ENCODE measurements at places on chromosomes 13 and 19.

DNA sequence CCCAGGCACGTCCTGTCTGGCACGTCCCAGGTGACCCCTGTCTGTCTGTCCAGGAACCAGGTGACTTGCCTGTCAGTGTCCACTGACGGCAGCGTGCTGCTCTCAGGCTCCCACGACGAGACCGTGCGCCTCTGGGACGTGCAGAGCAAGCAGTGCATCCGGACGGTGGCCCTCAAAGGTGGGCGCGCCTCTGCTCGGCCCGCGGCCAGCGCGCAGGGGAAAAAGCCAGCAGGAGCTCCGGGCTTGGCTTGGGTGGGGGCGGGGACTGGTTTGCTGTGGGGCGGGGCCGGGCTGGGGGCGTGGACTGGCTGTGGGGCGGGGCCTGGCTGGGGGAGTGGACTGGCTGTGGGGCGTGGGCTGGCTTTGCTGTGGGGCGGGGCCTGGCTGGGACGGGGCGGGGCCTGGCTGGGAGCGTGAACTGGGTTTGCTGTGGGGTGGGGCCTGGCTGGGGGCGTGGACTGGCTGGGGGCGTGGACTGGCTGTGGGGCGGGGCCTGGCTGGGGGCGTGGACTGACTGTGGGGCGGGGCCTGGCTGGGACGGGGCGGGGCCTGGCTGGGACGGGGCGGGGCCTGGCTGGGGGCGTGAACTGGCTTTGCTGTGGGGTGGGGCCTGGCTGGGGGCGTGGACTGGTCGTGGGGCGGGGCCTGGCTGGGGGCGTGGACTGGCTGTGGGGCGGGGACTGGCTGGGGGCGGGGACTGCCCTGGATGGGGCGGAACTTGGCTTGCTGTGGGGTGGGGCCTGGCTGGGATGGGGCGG is 7.2 kb downstream of the WDR18 start:
- no peak for DNase-seq

- no peak for DNase-seq
Measured at GRCh38 chr19:41990615-41991014, 3.4 kb downstream of the ATP1A3 start.

DNA sequence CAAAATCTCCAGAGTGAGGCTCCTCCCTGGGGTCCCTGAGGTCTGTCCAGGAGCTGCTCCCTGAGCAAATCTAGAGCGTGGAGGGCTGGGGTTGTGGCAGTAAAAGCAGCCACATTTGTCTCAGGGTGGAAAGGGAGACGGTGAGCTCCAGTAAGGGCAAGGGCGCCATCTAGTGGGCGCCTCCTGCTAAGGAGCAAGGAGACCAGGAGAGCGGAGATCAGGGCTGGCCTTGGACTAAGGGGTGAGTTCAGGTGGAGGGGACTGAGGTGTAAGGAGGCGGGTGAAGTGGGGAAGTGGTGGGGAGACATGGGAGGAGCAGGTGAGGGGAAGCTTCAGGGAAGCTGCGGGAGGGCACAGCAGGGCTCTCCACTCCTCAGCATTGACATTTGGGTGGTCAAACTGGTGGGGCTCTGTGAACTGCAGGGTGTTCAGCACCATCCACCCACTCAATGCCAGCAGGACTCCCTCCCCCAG is 5.3 kb upstream of the CEACAM21 start:
- DNase-seq = peak; percentile 58

GRCh38 chr13:91154558-91155353 is 192.7 kb upstream of the MIR17HG start:
- DNase-seq = no peak

DNA sequence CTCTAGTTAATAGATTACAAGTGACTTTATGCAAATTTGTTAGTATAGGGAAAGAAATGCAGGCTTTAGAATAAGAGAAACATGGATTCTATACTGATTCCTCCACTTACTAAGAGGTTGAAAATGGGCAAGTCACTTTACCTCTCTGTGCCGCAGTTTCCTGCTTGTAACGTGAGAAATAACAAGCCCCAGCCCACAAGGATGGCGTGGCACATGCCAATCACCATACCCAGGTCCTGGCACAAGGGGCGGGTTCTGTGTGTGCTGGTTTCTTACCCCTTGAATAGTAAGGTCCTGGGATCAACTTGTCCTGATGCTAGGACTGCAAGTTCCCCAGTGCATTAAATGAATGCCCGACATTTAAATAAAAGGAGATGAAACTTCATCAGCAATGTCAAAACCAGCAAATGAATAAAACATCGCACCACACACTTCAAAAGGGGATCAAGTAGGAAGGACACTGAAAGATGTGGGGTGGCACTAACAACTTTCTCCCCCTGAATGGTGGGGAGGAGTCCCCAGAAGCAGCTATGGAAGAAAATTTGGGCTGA is 7.9 kb upstream of the SIGLEC9 start:
- DNase-seq = no peak

- no peak for DNase-seq
Measured at GRCh38 chr13:90430127-90430526, 917.4 kb upstream of the MIR17HG start.

- DNase-seq = peak; percentile 90
Measured at GRCh38 chr19:1252221-1252820, 3.9 kb downstream of the MIDN start.

- DNase-seq = no peak
Measured at GRCh38 chr13:93762708-93763426, 536.3 kb downstream of the GPC6 start.

DNA sequence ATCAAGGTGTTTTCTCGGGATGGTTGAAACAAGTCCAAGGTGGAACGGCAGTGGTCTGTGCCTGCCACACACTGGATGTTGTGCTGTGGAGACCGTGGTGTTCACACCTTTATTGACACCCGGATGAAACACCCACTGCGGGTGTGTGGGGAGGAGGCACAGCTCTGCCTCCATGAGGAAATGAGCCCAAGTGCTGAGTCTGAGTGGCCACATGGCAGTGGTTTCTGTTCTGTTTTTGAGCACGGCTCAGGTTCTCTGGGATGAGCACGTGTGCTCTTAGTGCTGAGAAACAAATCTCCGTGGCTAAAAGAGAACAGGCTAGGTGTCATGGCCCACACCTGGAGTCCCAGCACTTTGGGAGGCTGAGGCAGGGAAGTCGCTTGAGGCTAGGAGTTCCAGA is 29.5 kb downstream of the UPF1 start:
- no peak for DNase-seq

DNA sequence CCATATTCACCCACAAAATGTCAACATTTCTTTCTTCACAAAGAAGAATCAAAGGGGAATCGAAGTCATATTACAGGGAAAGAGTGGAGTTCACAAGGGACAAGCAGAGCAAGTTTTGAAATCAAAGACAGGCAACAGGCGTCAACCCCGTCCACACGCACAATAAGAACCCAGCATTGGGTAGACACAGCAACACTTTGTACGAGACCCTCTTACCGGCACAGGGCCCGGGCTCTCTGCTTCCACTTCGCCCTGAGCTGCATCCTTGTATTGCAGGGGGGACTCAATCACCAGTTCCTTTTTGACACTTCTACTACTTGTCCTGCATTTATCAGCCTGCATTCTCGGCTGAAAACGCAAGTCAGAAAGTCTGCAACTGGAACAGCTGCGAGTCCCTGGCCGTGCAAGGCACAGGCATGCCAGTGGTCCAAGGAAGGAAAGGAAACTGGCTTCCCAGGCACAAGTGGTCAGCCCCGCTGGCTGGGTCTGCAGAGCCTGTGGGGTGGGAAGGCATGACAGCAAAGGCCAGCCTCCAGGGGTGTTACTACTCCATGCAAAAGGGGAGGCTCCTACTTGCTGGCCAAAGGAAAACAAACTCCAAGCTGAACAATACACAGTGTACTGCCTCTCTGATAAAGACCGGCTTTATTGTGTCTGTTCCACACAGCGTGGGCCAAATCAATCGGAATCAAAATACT is at the start of gene DOCK9:
DOCK9 (minus strand) TSS at position 497 of the 698 bp plus-strand sequence; CDS start at position 342, 155 bp downstream.
- DNase-seq = peak; percentile 41

GRCh38 chr13:46178143-46178542 is 3.8 kb downstream of the LCP1 start:
- DNase-seq = no peak

GRCh38 chr19:1406774-1407527 is 435 bp upstream of the DAZAP1 start:
- DNase-seq = peak; percentile 96

GRCh38 chr13:106373989-106374572 is 161.4 kb downstream of the EFNB2 start:
- DNase-seq = no peak

DNA sequence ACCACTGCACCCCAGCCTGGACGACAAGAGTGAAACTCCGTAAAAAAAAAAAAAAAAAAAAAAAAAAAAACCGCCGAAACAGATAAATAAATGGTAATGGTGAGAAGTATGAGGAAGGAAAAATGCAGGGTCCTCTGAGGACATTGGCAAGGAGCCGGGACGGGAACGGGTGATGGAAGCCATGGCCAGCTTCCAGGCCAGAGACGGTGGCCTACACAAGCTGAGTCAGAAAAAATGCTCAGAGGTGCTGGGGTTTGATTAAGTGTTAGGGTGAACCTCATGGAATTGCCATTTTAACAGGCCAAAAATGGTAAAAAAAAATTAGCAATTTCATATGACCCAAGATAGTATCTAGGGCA is 866 bp upstream of the ZSWIM4 start:
- DNase-seq = no peak

DNA sequence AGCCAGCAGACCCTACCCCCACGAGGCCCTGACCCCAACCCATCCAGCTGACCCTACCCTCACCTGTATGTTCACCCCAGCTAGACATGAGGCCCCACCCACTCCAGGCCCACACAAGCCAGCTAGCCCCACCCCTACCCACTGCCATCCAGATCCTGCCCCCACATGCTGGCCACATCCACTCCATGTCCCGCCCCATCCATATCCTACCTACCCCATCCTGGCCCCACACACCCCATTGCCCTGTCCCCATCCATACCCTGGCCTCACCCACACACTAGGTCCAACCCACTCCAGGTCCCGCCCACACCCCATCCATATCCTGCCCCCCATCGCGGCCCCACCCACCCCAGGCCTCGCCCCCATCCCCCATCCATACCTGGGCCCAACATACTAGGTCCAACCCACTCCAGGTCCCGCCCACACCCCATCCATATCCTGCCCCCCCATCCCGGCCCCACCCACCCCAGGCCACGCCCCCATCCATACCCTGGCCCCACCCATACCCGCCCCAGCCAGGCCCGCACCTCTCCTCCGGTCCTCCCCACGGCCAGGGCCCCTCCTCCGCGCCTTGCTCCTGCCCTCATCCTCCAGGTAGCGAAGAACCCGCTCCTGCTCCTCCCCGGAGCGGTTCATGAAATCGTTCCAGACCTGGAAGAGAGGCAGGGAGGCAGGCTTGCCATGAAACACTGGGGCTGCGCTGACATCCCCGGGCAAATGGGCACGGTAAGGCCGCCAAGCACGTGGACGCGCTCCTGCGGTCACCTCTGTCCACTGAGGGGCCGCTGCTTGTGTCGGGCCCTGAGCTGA is 7.2 kb downstream of the RNU6-9 start:
- DNase-seq = no peak

GRCh38 chr13:29856426-29856825 is 6.0 kb upstream of the UBL3 start:
- no peak for DNase-seq

DNA sequence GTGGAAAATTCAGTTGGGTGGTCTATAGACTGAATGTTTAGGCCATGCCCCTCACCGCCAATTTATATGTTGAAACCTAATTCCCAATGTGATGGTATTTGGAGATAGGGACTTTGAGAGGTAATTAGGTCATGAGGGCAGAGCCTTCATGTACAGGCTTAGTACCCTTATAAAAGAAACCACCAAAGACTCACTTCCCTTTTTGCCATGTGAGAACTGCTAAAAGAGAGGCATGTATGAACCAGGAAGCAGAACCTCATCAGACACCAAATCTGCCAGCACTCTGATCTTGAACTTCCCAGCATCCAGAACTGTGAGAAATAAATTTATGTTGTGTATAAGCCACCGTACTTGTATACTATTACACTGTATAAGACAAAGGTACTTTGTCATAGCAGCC is 40.6 kb downstream of the UQCRFS1 start:
- DNase-seq = no peak

DNA sequence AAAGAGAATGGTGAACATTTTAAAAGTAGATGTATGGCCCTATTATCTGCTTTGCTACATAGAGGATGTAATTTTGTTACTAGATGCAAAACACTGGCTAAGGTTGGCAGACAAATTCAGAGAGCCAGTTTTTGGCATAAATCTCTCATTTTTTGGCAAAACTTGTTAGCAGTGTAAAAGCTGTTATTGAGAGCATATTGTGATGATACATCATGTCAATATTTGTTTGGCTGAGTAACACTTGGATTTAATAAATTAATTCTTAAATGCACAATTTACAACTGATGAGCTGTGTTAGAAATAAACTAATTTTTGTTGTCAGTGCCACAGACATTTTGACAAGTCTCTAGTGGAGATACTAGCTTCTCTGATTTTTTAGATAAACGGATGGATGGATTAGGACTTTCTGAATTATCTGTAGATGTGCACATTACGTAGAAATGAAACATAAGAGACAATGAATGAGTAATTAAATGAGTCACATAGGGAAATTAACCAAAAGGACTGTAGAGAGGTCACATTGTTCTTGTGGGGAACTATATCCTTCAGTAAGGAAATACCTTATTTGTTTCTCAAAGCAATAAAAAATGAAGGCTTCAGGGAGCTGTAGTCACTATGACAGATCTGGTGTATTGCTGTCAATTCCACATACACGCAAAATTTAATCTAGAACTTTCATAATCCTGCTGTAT is 17.4 kb downstream of the UFM1 start:
- no peak for DNase-seq

DNA sequence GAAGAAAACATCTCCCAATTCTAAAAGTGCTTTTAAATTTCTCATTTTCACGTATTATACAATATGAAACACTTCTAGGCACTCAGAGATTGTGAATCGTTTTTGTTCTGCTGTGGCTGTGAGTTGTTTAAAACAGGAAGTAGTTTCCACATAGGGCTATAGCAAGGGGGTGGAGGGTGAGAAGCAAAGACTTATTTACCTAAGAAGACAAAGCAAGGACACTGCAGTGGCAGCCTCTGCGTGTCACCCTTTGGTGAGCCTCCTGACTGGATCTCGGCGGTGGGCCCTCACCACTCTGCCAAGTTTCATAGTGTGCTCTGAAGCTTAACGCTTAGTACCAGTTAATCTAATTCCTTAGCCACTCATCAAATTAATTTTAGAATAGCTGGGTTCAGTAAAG is 56.8 kb downstream of the TNFSF13B start:
- DNase-seq = no peak

DNA sequence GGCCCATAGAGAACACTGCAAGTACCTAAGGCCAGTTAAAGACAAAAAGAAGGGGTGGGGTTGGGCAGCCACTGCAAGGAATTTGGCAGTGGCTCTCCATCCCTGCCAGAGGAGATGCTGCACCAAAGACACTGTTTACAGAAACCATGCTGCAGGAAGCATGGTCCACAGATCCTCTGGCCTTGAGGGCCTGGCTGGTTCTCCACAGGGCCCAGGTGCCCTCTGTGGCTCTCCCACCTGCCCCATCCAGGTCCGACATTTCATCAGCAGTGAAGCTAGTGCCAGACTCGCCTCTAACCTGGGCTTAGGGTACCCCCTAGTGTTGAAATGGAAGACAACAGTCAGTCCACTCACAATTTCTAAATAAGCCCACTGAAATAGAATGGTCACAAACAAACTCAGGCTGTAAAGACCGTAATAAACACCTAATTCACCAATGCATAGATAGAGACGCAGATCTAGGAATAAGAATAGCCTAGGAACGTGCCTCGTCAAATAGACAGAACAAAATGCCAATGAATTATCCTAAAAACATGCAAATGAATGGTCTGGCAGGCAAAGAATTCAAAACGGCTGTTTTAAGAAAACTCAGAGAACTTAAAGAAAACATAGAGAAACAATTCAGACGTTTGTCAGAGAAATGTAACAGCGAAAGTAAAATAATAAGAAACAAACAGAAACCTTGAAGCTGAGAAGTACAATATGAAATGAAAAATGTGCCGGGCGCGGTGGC is 23.3 kb downstream of the LYPD4 start:
- no peak for DNase-seq

- no peak for DNase-seq
Measured at GRCh38 chr19:18799389-18799970, 8.4 kb upstream of the COMP start.

Measured in nucleus accumbens (tissue), 56 donors.